ENCODE measurements at places on chromosomes 3 and 15.
A peak's percentile ranks its signal among the peaks of the same experiment; 100 is the strongest.

DNA sequence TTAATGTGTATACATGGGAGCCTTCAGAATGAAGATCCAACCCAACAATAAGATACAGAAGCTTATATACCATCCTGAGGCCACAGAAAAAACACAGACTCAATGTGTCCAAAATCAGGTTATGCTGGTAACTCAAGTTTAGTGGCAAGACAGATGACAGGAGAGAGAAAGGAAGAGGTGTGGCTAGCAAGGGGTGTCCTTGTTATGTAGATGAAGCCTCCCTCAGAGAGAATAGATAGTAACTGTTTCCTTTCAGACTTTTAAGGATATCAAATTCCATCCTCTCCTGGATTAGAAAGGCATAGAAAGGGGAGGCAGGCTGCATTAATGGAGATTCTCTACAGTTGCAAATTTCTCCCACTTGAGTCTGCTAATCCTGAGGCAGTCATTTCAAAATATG lies 447.4 kb downstream of the GABRB3 start:
- DNase-seq = no peak

- DNase-seq = no peak
Observed at GRCh38 chr3:36945333-36945980, 603 bp upstream of the TRANK1 start.

DNA sequence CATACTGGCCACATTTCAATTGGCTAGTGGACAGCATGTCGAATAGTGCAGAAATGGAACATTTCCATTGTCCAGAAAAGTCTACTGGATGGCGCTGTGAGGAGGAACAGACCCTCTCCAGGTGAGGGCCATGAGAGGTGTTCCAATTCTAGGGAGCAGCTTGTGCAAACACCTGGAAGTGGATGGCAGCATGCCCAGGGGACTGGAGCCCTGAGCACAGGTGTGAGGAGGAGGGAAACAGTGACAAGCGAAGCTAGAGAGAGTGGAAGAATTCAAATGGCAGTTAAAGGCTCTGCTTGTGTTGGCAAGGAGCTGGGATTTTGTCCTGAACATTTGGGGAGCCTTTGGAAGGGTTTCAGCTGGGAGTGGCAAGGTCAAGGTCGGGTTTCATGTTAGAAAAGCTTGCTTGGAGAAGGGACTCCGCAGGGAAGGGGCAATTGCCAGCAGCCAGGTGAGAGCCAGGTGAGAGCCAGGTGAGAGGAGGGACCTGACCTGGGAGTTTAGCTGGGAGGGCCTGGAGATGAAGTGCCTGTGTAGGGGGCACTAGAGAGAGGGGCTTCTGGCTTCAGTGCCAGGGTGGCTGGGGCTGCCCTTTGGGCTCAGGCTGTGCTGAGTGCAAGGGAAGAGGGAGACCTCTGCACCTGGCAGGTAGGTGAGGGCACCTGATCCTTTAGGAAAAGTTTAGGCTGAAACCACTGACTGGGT lies 93.8 kb downstream of the LINGO1 start:
- DNase-seq = no peak

GRCh38 chr3:141389703-141390102 lies 21.4 kb downstream of the ZBTB38 start:
- DNase-seq = no peak

GRCh38 chr3:24937228-24937627 lies 442.6 kb upstream of the THRB start:
- peak; percentile 8 for DNase-seq

GRCh38 chr3:129481766-129482332 lies 41.8 kb downstream of the IFT122 start:
- no peak for DNase-seq

DNA sequence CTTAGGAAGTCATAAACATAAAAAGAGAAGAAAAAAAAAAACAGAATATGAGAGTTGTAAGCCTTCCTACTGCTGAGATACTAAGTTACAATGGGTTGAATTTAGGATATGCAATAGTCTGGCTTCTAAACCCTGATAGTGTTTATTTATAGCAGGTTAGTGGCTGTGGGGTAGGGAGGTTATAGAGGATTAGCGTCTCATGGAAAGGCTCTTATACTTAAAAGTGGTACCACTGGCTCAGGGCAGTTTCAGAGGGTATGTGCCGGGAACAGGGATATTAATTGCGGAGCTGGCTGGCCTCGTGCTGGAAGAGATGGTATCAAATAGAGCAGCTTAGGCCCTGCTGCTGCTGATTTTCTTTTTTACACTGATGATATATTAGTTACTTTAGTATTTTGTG lies 60.8 kb downstream of the PFN2 start:
- no peak for DNase-seq

DNA sequence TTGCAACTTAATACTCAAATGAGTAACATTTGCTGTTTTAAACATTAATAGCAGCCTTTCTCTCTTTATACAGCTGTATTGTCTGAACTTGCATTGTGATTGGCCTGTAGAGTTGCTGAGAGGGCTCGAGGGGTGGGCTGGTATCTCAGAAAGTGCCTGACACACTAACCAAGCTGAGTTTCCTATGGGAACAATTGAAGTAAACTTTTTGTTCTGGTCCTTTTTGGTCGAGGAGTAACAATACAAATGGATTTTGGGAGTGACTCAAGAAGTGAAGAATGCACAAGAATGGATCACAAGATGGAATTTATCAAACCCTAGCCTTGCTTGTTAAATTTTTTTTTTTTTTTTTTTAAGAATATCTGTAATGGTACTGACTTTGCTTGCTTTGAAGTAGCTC lies 40.3 kb downstream of the CTNNB1 start:
- peak; percentile 40 for DNase-seq

DNA sequence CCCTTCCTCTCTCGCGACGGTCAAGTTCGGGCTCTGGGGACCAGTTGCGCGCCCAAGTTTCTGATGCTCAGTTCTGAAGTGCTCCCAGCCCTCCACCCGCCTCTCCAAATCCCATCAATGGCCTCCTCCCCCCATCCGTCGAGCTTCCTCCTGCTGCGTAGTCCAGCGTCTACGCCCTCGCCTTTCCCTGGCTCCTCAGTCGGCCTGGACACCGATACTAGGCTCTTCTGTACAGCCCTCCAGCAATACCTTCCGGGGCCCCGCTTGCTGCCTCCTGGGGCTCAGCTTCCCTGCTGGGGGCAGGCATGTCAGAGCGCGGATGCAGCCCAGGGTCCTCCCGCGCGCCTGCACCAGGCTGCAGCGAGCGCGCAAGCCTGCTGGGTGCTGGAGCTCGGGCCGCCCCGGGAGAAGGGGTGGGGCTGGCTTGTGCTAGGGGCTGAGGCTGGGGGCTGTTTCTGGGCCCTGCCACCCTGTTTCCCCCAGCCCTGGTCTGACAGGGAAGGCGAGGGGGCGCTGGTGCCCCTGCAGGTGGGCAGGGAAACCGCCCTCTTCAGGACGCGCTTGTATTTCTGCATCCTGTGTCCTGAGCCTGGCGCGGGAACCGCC lies 353.3 kb upstream of the SUCLG2 start:
- DNase-seq = no peak

- no peak for DNase-seq
Observed at GRCh38 chr3:26799679-26800317, 177.2 kb downstream of the LRRC3B start.

DNA sequence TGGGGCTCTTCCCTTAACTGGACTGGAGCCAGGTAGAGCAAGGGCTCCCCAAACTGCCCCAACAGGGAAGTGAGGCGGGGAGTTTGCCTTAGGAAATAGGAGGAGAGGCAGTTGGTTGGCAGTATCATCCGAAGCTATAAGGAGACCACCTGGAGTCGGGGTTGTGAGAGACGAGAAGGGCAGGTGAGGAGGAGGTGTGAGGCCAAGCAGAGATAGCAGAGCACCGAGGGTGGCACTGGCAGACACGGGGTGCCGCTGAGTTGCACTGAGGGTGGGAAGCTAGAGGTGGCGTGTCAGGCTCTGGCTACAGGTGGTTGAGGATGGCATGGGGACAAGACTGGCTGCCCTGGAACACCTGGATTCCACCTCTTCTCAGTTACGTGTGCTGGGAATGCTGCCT lies 17.2 kb downstream of the RASGRF1 start:
- no peak for DNase-seq

DNA sequence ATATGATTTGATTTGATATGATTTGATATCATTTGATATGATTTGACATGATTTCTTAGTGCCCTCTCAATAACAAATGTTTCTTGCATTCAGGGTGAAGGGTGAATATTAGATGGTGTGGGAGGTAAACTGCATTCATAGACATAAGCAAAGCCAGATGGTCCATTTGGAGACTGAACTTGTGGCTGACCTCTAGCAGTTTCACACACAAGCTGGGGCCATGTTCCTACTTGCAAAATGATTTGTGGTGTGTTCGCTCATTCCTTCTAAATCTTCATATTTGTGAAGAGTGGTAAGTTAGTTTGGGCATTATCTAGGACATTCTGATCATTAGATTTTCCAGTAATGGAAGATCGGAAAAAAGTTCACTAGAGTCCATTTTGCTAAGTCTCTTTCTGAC lies 40.5 kb upstream of the CCR4 start:
- peak; percentile 4 for DNase-seq

DNA sequence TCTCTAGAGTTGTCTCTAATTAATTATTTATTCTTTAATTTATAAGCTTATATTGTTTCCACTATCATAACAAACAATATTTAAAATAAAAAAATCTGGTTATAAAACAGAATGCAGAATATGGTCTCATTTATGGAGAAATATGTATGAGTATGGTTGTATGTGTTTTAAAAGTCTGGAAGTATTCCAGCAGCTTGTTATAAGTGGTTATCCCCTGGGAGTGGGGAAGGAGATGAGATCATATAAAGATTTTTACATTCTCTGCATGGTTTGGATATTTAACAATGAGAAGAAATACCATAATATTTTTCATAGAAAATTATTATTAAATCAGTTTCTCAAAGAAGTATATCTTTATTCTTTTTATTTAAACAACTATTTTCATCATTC lies 135.4 kb upstream of the MB21D2 start:
- DNase-seq = peak; percentile 71

GRCh38 chr3:177263615-177264368 lies 66.5 kb upstream of the TBL1XR1 start:
- peak; percentile 35 for DNase-seq

DNA sequence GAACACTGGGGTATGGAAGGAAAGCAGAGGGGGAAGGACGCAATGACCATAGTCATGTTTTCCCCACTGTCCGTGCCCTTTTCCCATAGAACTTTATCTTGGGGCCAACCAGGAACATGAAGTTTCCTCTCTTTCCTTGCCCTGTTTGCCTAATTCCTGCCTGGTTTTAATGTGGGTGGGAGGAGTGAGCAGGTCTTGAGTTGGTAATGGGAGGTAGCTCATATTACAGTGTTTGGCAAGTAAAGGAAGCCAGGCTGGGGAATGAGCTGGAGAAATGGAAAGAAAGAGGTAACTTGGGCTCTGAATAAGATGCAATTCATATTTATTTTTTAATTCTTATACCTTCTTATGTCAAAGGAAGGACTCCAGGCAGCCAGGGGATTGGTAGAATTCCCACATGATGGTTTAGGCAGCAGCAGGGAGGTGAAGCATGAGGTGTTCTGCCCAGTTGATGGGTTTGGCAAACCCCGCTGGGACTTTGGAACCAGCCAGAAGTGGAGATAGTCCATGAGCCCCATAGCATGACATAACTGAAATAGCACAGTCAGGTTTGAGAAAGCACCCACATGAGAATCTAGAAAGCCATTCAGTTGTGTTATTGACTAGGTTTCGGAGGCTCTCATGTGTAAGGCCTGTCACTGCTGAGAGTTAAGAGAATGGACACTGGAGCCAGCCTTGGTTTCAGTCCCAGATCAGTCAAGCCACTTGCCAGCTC lies 60.0 kb downstream of the CCK start:
- no peak for DNase-seq

- no peak for DNase-seq
Observed at GRCh38 chr3:13451301-13451673, 28.8 kb upstream of the HDAC11 start.

DNA sequence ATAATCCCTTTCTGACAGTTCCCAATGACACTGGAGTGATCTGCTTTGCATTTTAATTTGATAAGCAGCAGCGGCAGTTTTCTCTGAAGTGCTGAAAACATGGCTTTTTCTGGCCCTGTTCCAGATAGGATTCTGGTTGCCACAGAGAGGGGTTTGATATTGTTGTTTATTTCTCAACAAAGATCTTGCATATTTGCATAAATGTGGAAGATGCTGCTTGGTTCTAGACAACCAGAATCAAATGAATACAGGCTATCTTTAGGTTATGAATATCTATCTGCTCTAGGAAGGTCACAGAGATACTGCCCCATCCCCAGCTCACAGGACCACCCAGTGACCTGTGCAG lies 137.1 kb downstream of the ZNF609 start:
- no peak for DNase-seq

- no peak for DNase-seq
Observed at GRCh38 chr15:31082771-31083369, 18.7 kb downstream of the TRPM1 start.

DNA sequence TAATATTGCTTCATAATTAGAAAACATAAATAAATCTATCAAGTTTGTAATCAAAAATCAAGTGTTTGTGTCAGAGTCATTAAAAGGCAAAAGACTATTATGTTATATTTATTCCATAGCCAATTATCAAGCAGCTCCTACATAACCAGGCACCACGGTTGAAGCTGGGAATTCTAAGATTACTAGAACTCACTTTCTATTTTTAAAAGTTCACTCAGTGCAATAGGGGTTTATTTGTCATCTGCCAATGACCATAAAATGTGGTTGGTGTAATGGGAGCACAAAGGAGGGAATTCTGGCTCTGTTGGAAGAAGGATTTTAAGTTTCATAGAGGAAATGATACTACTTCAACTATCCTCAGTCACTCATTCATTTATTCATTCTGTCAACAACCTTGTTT lies 57.7 kb downstream of the TRIM69 start:
- DNase-seq = no peak

DNA sequence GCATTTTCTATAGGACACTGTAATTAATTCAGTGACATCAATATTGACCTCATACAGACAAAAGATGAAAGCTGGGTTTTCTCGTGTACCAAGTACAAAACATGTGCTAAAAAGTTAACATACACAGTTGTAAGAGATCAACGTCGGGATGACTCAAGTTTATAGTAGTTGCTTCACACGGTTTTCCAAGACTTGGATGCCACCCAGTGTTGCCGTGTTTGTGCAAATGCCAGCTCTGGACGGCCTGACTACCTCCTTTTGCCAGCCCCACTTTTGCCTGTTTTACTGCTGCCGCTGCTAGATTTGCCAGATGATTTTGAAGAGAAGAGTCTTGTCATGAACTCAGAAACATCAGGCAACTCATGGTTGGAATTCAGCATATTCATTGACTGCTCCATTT lies 17.6 kb downstream of the EMC7 start:
- no peak for DNase-seq

DNA sequence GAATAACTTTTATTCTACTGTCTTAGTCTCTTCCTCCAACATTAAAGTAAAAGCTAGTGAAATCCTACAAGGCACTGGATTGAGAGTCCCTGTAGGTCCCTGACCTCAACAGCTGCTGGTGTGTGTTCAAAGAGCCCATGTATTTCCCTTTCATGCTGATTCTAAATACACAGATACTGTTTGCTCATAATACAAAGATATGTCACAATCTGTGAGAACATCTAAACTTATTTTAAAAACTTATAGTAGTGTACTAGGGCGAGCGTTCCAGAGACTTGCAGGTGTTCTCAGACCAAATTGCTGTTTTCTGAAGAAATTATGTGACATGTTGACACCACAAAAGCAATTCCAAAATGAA lies 145.9 kb upstream of the LIPC start:
- no peak for DNase-seq

- no peak for DNase-seq
Observed at GRCh38 chr3:131739211-131739610, 236.4 kb upstream of the MRPL3 start.

GRCh38 chr3:57856675-57857074 lies 100.6 kb downstream of the SLMAP start:
- DNase-seq = no peak
